Neural crest cell (in vitro differentiated cells): ENCODE measurements at places on chromosomes 6 and 20. TPM values are rescaled to one million over a fixed set of nuclear protein-coding genes. Genes with fewer than 3 reads are reported as not detected.

DNA sequence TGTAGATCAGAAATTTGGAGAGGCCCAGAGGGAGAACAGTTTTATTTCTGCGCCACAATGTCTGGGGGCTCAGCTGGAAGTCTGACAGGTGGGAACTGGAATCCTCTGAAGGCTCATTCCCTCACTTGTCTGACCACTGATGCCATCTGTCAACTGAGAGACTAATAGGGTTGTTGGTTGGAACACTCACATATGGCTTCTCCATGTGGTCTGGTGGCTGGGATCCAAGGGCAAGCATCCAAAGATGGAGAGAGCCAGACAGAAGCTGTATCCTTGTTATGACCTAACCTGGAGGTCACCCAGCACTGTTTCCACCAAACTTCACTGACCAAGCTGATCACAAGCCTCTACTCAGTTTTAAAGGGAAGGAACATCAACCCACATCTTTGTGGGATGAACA lies 117.9 kb upstream of the AKAP12 start:
- no peak overlapping the region for H3K27ac ChIP-seq
- no peaks in the 10 kb centered on the region for H3K36me3 ChIP-seq
- H3K27me3 ChIP-seq: no peaks in the 10 kb centered on the region
- no peak for DNase-seq
- H3K4me1 ChIP-seq: peaks cover 18% of the 10 kb centered on the region
- no peak overlapping the region for H3K4me3 ChIP-seq

Gene MAP3K5
- total RNA-seq: 0.09 TPM in 2 replicates

GRCh38 chr20:49786196-49786595 lies 26.4 kb upstream of the SLC9A8 start:
- no peak overlapping the region for H3K27ac ChIP-seq
- no peak for DNase-seq
- H3K36me3 ChIP-seq: no peaks in the 10 kb centered on the region
- no peaks in the 10 kb centered on the region for H3K27me3 ChIP-seq
- H3K4me3 ChIP-seq: no peak overlapping the region

- no peak overlapping the region for H3K27ac ChIP-seq
- H3K4me1 ChIP-seq: peaks cover 10% of the 10 kb centered on the region
- no peak overlapping the region for H3K4me3 ChIP-seq
- H3K27me3 ChIP-seq: no peaks in the 10 kb centered on the region
- H3K36me3 ChIP-seq: no peaks in the 10 kb centered on the region
- no peak for DNase-seq
Observed at GRCh38 chr6:53424300-53424699, 75.5 kb upstream of the ELOVL5 start.

Gene TNF
- not detected in 2 replicates for total RNA-seq

Gene GMPR
- total RNA-seq: 0.16 TPM in 1 of 2 replicates, not detected in the other

DNA sequence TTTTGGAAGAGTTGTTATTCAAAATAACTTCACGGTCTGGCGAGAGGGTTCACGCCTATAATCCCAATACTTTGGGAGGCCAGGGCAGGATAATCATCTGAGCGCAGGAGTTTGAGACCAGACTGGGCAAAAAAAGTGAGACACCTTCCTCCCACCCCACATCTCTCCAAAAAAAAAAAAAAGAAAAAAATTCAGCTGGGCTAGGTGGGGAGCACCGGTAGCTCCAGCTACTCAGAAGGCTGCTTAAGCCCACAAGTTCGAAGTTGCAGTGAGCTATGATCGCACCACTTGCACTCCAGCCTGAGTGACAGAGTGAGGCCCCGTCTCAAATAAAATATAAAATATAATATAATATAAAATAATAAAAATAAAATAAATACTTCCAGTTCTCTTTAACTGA lies 10.4 kb downstream of the OR2B2 start:
- peaks cover 3% of the 10 kb centered on the region for H3K36me3 ChIP-seq
- no peak overlapping the region for H3K27ac ChIP-seq
- peaks cover 31% of the 10 kb centered on the region for H3K27me3 ChIP-seq
- peaks cover 21% of the 10 kb centered on the region for H3K4me1 ChIP-seq
- peak overlapping the region; percentile 82 for H3K4me3 ChIP-seq

Gene IP6K3
- total RNA-seq: 0.72 and 0.89 TPM in 2 replicates

- H3K4me1 ChIP-seq: peaks cover 34% of the 10 kb centered on the region
- no peak overlapping the region for H3K4me3 ChIP-seq
- H3K36me3 ChIP-seq: peaks cover 3% of the 10 kb centered on the region
- H3K27me3 ChIP-seq: no peaks in the 10 kb centered on the region
- no peak for DNase-seq
Observed at GRCh38 chr6:10720265-10720959, 2.5 kb upstream of the TMEM14C start.

GRCh38 chr20:44110816-44111568 lies 76.0 kb downstream of the JPH2 start:
- H3K27ac ChIP-seq: no peak overlapping the region
- H3K36me3 ChIP-seq: no peaks in the 10 kb centered on the region
- no peaks in the 10 kb centered on the region for H3K4me1 ChIP-seq
- H3K27me3 ChIP-seq: peaks cover 15% of the 10 kb centered on the region
- no peak overlapping the region for H3K4me3 ChIP-seq
- DNase-seq: no peak

- no peak overlapping the region for H3K4me3 ChIP-seq
- DNase-seq: no peak
- no peak overlapping the region for H3K27ac ChIP-seq
- no peaks in the 10 kb centered on the region for H3K27me3 ChIP-seq
- peaks cover 2% of the 10 kb centered on the region for H3K36me3 ChIP-seq
Observed at GRCh38 chr20:10705801-10706459, 32.1 kb upstream of the JAG1 start.

DNA sequence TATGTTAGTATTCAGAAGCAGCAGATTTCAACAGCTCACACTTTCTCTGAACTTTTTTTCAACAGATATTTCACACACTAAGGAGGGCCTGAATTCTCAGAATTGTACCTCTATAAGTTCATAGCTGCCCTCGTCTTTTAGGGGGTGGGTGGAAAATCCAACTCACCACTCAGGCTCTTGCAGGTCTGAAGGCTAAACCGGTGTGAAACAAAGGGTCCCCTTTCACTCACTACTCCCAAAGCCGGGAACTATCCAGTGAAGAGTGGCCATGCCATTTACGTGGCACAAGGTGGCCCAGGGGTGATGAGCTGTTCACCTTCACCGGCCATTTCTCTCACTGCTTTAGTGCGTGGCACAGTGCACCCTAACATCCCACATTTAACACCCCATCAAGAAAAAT lies 24.2 kb downstream of the TBC1D7 start:
- H3K27me3 ChIP-seq: no peaks in the 10 kb centered on the region
- H3K27ac ChIP-seq: no peak overlapping the region
- peaks cover 15% of the 10 kb centered on the region for H3K4me1 ChIP-seq
- no peak for DNase-seq
- H3K4me3 ChIP-seq: no peak overlapping the region
- H3K36me3 ChIP-seq: peaks cover 16% of the 10 kb centered on the region

DNA sequence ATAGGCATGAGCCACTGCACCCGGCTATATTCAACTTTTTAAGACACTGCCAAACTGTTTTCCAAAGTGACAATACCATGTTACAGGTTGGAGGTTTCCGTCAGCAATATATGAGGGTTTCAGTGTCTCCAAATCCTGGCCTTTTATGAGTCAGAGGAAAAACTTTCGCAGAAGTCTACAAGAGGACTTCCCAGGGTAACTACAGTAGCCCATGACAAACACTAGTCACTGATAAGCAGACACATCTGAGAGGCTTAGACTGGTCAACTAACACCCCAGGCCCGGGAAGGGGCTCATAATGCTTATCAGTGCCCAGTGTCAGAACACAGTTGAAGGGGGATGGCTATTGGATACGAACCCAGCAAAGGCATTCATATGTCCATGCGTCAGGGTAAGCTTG lies 85.4 kb downstream of the SOX4 start:
- no peak overlapping the region for H3K27ac ChIP-seq
- peaks cover 14% of the 10 kb centered on the region for H3K36me3 ChIP-seq
- peaks cover 13% of the 10 kb centered on the region for H3K4me1 ChIP-seq
- no peak overlapping the region for H3K4me3 ChIP-seq
- no peaks in the 10 kb centered on the region for H3K27me3 ChIP-seq

DNA sequence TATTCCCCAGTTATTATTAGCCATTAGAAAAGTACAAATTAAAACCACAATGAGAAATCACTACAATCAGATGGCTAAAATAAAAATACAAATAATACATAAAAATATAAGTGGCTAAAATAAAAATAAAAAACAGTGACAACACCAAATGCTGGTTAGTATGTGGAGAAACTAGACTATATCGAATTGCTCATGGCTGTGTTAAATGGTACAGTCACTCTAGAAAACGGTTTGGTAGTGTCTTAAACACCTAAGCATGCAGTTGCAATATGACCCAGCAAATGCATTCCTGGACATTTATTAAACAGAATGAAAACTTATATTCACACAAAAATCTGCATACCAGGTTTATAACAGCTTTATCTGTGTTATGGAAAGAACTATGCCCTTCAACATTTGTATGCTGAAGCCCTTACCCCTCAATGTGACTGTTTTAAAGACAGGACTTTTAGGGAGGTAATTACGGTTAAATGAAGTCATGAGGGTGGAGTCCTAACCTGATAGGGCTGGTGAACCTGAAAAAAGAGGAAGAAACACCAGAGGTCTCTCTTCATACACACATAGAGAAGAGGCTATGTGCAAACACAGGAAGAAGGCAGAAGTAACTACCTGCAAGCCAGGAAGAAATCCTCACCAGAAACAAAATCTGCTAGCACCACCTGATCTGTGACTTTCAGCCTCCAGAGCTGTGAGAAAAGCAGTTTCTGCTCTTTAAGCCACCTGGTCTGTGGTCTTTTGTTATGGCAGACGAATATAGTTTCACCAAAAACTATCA lies 84.9 kb downstream of the ASCC3 start:
- H3K36me3 ChIP-seq: no peaks in the 10 kb centered on the region
- no peak overlapping the region for H3K4me3 ChIP-seq
- DNase-seq: no peak

Gene PPIL6
- total RNA-seq: 2.2 and 3.3 TPM in 2 replicates

DNA sequence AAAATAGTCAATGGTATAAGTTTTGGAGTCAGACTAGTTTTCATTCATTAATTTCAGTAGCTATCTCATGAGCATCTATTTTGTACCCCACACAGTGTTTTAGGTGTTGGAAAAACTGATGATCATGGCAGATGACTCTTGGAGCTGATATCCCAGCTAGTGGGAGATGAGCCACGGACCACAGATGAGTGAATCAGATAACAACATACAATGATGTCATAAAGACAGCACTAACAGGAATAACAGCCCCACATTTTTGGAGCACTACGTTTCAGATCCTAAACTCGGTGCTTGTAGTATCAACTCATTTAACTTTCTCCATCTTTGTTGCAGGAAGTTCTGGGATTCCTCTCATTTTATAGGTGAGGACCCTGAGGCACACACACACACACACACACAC lies 67.8 kb upstream of the EDN3 start:
- DNase-seq: no peak
- no peaks in the 10 kb centered on the region for H3K4me1 ChIP-seq
- peaks cover 35% of the 10 kb centered on the region for H3K27me3 ChIP-seq
- H3K36me3 ChIP-seq: no peaks in the 10 kb centered on the region
